ENCODE measurements at places on chromosomes 6 and 20.

GRCh38 chr6:110786271-110786670, 29.0 kb downstream of the CDK19 start:
- H3K4me1 ChIP-seq = peaks cover 33% of the 10 kb centered on the region
- no peaks in the 10 kb centered on the region for H3K27me3 ChIP-seq
- DNase-seq = no peak
- no peak overlapping the region for H3K27ac ChIP-seq
- peaks cover 5% of the 10 kb centered on the region for H3K36me3 ChIP-seq

DNA sequence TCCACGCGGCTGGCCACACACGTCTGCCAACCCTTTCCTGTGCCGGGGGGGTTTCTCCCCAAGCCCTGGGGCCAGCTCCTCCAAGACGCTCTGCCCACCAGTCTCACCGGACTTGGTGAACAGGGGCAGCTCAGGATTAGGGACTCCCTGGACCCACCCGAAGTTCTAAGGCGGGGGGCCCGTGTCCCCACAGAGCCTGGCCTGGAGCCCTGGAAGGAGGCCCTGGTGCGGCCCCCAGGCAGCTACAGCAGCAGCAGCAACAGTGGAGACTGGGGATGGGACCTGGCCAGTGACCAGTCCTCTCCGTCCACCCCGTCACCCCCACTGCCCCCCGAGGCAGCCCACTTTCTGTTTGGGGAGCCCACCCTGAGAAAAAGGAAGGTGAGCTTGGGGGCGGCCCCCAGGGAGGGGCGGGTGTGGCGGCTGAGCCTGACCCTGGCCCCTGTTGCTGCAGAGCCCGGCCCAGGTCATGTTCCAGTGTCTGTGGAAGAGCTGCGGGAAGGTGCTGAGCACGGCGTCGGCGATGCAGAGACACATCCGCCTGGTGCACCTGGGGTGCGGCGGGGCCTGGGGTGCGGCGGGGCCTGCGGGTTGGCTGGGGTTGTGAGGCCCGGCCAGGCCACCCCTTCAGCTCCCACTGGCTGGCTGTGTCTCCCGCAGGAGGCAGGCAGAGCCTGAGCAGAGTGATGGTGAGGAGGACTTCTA, 2.3 kb downstream of the SLC2A4RG start:
- peak; percentile 79 for DNase-seq
- peak overlapping the region; percentile 90 for H3K27ac ChIP-seq
- peaks cover 19% of the 10 kb centered on the region for H3K27me3 ChIP-seq

- DNase-seq = no peak
- no peak overlapping the region for H3K27ac ChIP-seq
- no peak overlapping the region for H3K4me3 ChIP-seq
Observed at GRCh38 chr6:37893257-37893656, 73.7 kb downstream of the ZFAND3 start.

DNA sequence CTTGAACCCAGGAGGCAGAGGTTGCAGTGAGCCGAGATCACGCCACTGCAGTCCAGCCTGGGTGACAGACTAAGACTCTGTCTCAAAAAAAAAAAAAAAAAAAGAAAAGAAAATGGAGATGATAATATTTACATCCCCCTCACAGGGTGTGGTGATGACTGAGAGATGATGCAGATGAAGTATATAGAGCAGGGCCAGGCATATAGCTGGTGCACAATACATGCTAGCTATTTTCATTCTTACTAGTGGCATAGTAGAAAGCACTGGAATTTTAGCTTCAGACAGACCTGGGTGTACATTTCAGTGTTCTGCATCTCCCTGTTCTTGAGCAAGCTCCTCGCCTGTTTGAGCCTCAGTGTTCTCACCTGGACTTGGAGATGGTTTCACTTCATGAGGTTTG, 36.9 kb downstream of the CEBPB start:
- H3K27me3 ChIP-seq = no peaks in the 10 kb centered on the region
- no peak for DNase-seq
- no peaks in the 10 kb centered on the region for H3K36me3 ChIP-seq

DNA sequence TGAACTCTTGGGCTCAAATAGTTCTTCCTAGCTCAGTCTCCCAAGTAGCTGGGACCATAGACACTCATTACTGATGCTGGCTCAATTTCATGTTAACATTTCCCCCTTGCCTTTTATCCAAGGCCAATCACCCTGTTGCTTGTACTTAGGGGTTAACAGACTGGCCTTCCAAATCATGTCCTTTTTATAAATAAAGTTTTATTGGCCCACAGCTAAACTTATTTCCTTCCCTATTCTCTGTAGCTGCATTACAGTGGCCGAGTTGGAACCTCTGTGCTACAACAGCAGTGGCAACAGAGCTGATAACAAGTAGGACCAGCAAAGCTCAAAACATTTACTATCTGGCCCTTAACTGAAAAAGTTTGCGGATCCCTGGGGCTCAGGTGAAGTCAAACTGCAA, 109.8 kb downstream of the ZFP64 start:
- H3K36me3 ChIP-seq = peaks cover 15% of the 10 kb centered on the region
- no peaks in the 10 kb centered on the region for H3K27me3 ChIP-seq
- no peak overlapping the region for H3K27ac ChIP-seq
- no peak overlapping the region for H3K4me3 ChIP-seq
- H3K4me1 ChIP-seq = no peaks in the 10 kb centered on the region

DNA sequence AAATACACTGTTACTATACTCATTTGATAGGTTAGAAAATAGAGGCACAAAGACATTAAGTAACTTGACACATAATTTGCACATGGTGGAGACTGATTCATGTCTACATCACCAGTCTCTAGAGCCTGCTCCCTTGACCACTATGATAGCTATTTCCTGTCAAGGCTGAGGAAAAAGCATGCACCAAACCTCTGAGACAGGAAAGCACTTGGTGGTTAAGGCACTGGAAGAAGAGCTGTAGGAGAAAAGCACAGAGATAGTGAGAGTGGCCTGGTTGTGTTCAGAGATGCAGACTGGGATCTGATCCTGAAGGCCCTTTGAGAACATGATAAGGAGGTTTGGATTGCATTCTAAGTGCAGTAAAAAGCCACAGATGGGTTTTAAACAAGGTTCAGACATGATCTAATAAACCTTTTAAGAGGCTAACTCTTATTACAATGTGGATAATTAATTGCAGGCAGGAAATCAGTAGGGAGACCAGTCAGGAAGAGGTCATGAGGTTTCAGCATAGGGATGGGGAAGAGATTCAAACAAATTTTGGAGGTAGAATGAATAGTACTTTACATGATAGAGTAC, 168.9 kb downstream of the PHF3 start:
- DNase-seq = no peak
- peaks cover 15% of the 10 kb centered on the region for H3K4me1 ChIP-seq
- H3K27me3 ChIP-seq = no peaks in the 10 kb centered on the region
- no peak overlapping the region for H3K4me3 ChIP-seq
- no peak overlapping the region for H3K27ac ChIP-seq
- no peaks in the 10 kb centered on the region for H3K36me3 ChIP-seq

- no peak for DNase-seq
- no peak overlapping the region for H3K27ac ChIP-seq
- H3K27me3 ChIP-seq = no peaks in the 10 kb centered on the region
- H3K36me3 ChIP-seq = no peaks in the 10 kb centered on the region
Observed at GRCh38 chr20:29427201-29428060, 1830.0 kb upstream of the DEFB115 start.

DNA sequence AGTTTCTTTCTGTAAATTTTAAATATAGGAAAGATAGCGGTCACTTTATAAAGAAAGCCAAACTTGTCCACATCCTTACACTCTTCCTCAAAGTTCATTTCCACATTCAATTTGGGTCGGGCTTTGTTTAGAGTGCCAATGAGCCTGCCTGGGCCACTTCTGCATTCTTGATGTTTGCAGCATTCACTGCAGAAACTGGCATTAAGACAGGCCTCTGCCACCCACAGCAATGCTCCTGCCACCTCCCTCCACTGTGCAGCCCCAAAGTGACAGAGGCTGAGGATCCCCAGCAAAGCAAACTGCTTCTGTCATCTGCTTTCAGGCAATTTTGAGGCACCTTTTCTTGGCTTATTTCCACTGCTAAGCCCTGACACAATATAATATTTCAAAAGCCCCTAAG, 61.2 kb downstream of the TNFAIP3 start:
- no peak overlapping the region for H3K4me3 ChIP-seq
- H3K4me1 ChIP-seq = peaks cover 34% of the 10 kb centered on the region
- H3K27ac ChIP-seq = peak overlapping the region; percentile 61
- H3K27me3 ChIP-seq = no peaks in the 10 kb centered on the region
- DNase-seq = peak; percentile 76

GRCh38 chr20:64113796-64114355, 6.5 kb upstream of the NPBWR2 start:
- H3K27ac ChIP-seq = no peak overlapping the region
- H3K27me3 ChIP-seq = no peaks in the 10 kb centered on the region
- no peaks in the 10 kb centered on the region for H3K36me3 ChIP-seq
- H3K4me3 ChIP-seq = no peak overlapping the region
- no peaks in the 10 kb centered on the region for H3K4me1 ChIP-seq

DNA sequence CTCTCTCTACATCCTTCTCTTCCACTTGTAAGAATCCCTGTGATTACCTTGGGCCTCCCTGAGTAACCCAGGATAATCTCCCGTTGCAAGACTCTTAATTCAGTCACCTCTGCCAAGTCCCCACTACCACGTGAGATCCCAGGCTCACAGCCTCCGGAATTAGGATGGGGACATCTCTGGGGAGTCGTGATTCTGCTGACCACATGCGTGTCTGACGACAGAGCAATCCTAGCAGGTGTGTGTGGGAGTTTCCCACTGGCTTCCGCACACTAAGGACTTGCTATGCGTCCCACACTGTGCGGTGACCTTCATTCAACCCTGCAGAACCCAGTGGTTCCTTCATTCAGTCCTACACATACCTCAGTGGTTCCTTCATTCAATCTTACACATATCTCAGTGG, 11.9 kb downstream of the CDH4 start:
- no peaks in the 10 kb centered on the region for H3K4me1 ChIP-seq
- no peak overlapping the region for H3K27ac ChIP-seq
- no peaks in the 10 kb centered on the region for H3K36me3 ChIP-seq
- no peak for DNase-seq
- no peaks in the 10 kb centered on the region for H3K27me3 ChIP-seq

GRCh38 chr6:12958052-12958706, 241.6 kb downstream of the PHACTR1 start:
- H3K27ac ChIP-seq = peak overlapping the region; percentile 85
- H3K36me3 ChIP-seq = no peaks in the 10 kb centered on the region
- H3K4me1 ChIP-seq = peaks cover 8% of the 10 kb centered on the region

DNA sequence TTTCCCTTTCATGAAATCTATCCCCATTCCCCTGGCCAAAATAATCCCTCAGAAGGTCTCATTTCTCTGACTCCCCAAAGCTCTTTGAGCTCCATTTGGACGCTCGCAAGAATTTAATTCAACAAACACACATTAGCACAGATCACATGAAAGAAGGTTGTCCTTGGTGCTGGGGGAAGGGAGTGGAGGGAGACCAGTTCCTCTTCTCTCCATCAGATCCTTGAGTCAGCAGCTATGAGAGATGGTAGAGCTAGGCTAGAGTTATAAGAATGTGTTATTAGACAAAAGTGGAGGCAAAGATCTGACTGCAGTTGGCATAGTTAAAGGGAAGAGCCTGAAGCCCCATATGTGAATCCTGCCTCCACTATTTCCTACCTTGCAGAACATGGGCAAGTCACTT, 184.2 kb upstream of the CDYL start:
- H3K27me3 ChIP-seq = no peaks in the 10 kb centered on the region
- no peaks in the 10 kb centered on the region for H3K4me1 ChIP-seq
- DNase-seq = no peak
- H3K36me3 ChIP-seq = no peaks in the 10 kb centered on the region
- H3K27ac ChIP-seq = no peak overlapping the region

- no peak for DNase-seq
- H3K27me3 ChIP-seq = no peaks in the 10 kb centered on the region
- H3K4me3 ChIP-seq = no peak overlapping the region
- H3K27ac ChIP-seq = no peak overlapping the region
- no peaks in the 10 kb centered on the region for H3K36me3 ChIP-seq
- H3K4me1 ChIP-seq = no peaks in the 10 kb centered on the region
Observed at GRCh38 chr6:95865857-95866256, 149.9 kb upstream of the FUT9 start.

- DNase-seq = peak; percentile 56
- H3K27me3 ChIP-seq = no peaks in the 10 kb centered on the region
- no peaks in the 10 kb centered on the region for H3K36me3 ChIP-seq
- no peak overlapping the region for H3K27ac ChIP-seq
- H3K4me3 ChIP-seq = no peak overlapping the region
Observed at GRCh38 chr20:61370841-61371303, 118.8 kb downstream of the CDH4 start.

- peaks cover 22% of the 10 kb centered on the region for H3K4me1 ChIP-seq
- no peaks in the 10 kb centered on the region for H3K36me3 ChIP-seq
- no peak overlapping the region for H3K27ac ChIP-seq
- DNase-seq = no peak
- H3K4me3 ChIP-seq = no peak overlapping the region
Observed at GRCh38 chr6:90387383-90387775, 90.7 kb upstream of the BACH2 start.

GRCh38 chr20:37229357-37229756, 32.3 kb downstream of the GHRH start:
- no peak overlapping the region for H3K27ac ChIP-seq
- no peaks in the 10 kb centered on the region for H3K27me3 ChIP-seq
- peaks cover 98% of the 10 kb centered on the region for H3K36me3 ChIP-seq
- H3K4me1 ChIP-seq = no peaks in the 10 kb centered on the region
- DNase-seq = no peak

GRCh38 chr6:5439749-5440148, 178.4 kb downstream of the FARS2 start:
- no peaks in the 10 kb centered on the region for H3K4me1 ChIP-seq
- H3K27me3 ChIP-seq = no peaks in the 10 kb centered on the region
- no peak overlapping the region for H3K4me3 ChIP-seq
- H3K36me3 ChIP-seq = no peaks in the 10 kb centered on the region
- H3K27ac ChIP-seq = no peak overlapping the region
- no peak for DNase-seq

DNA sequence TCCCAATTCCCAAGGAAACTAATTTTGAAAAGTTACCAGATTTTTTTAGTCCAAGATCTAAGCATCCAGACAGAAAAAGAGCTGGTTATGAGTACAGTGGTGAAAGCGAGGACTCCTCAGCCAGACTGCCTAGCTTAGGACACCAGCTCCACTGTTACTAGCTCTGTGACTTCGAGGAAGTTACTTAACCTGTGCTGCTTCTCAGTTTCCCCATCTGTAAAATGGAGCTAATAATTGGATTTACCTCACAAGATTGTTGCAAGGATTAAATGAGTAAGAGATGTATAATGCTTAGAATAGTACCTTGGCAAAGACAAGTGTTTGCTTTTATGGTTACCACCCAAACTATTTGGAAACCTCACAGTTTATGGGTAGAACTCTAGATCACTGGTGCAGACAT, 1.1 kb downstream of the NT5DC1 start:
- H3K27ac ChIP-seq = peak overlapping the region; percentile 95
- no peak for DNase-seq
- peak overlapping the region; percentile 82 for H3K4me3 ChIP-seq
- H3K27me3 ChIP-seq = no peaks in the 10 kb centered on the region
- no peaks in the 10 kb centered on the region for H3K36me3 ChIP-seq
- H3K4me1 ChIP-seq = peaks cover 24% of the 10 kb centered on the region

GRCh38 chr6:137728386-137729349, 138.4 kb upstream of the TNFAIP3 start:
- no peaks in the 10 kb centered on the region for H3K36me3 ChIP-seq
- H3K4me3 ChIP-seq = no peak overlapping the region
- no peak for DNase-seq
- peak overlapping the region; percentile 35 for H3K27ac ChIP-seq
- H3K27me3 ChIP-seq = no peaks in the 10 kb centered on the region

GRCh38 chr6:91476000-91476399, 889.1 kb upstream of the MAP3K7 start:
- H3K27me3 ChIP-seq = no peaks in the 10 kb centered on the region
- H3K27ac ChIP-seq = no peak overlapping the region
- H3K36me3 ChIP-seq = no peaks in the 10 kb centered on the region
- H3K4me1 ChIP-seq = no peaks in the 10 kb centered on the region
- no peak overlapping the region for H3K4me3 ChIP-seq
- DNase-seq = no peak

All from spleen (tissue), 13 donors.